Stimulated activated CD8-positive, alpha-beta memory T cell treated with anti-CD3 and anti-CD28 coated beads, Interleukin-4, amount 100 ng/mL, for 4 hours (primary cell): ENCODE measurements at places on chromosomes 7 and 10.

DNA sequence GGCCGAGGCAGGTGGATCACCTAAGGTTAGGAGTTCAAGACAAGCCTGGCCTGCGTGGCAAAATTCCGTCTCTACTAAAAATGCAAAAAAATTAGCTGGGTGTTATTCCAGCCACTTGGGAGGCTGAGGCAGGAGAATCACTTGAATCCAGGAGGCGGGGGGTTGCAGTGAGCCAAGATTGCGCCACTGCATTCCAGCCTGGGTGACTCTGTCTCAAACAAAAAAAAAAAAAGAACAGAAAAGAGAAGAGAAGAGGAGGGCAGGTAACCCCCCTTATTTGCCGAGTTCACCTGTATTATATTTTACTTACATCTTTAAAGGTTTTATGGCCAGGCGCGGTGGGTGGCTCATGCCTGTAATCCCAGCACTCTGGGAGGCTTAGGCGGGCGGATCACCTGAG, 91.7 kb downstream of the RNF216 start:
- no peak for DNase-seq

GRCh38 chr7:43530553-43531410, 52.1 kb upstream of the STK17A start:
- DNase-seq: no peak

DNA sequence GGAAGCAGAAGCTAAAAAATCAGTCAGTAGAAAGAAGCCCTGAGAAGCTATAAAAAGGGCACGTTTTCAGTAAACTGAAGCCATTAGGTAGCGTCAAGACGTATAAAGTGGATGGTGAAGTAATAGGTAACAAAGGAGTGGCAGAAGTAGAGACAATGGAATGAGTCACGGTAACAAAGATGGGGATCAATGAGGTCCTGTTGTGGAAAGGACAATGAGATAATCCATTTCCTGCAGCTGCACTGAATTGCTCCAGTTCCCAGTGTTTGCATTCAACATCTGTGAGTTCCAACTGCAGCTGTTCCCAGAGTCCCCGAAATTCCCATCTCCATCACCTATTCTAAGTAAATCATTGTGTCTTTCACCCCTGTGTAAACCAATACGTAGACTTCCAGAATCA, 4.8 kb upstream of the HYCC1 start:
- no peak for DNase-seq

DNA sequence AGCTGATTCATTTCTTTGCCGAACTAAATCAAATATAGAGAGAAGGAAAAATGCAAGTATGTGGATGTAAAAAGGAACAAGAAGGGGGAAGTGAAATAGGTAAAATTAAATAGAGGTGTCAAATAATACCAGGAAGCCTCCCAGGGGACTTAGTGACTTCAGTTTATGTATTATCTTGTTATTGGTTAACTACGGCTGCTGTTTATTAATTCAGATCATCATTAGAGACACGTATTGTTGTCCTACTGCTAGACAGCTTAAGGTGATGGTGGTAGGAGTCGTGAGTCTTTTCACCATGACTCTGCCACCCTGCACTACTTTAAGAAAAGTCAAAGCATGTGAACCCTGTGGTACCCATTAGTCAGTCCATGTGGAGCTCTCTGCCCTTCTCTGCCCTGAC, 289.1 kb downstream of the PRKG1 start:
- no peak for DNase-seq

GRCh38 chr7:133789974-133790373, 337.2 kb upstream of the LRGUK start:
- no peak for DNase-seq

- DNase-seq: no peak
Observed at GRCh38 chr10:25631471-25631870, 302.6 kb upstream of the MYO3A start.

GRCh38 chr7:79615871-79616640, 162.6 kb upstream of the MAGI2 start:
- DNase-seq: no peak

- no peak for DNase-seq
Observed at GRCh38 chr7:55235115-55235514, 130.0 kb upstream of the LANCL2 start.

GRCh38 chr10:99536338-99537085, 3.8 kb downstream of the NKX2-3 start:
- DNase-seq: no peak

GRCh38 chr7:135584362-135585353, 26.9 kb downstream of the NUP205 start:
- no peak for DNase-seq

GRCh38 chr10:93652857-93653256, 40.5 kb downstream of the PDE6C start:
- DNase-seq: no peak

- no peak for DNase-seq
Observed at GRCh38 chr7:158264881-158265742, 322.5 kb downstream of the PTPRN2 start.

DNA sequence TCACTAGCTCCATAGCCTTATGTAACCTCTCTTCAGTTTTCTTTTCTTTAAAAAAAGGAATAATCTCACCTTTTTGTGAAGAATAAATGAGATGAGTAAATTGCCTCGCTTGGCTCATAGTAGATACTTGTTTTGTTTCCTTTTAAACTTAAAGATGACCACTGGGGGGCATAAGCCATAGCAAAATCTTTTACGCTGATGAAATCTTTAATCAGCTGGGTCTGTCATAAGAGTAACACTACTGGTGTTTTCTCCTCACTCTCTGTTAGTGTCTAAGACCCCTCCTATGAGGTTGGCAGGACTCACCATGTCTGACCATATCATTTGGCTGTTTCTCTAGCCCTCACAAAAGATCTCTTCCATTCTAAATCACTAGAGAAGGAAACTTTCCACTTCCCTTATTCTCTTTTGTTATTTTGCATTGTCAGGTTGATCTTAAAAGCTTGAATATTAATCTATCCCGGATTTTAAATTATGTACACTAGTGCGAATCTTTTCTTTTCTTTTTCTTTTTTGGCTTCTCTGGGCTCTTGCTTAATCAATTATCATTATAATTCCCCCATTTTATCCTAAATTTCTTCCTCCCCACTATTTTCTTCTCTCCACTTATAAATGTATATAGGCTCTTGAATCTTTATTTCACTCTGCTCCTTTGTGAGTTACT, 12.5 kb downstream of the STAG3 start:
- no peak for DNase-seq
